ENCODE measurements at places on chromosomes 5 and 9.

DNA sequence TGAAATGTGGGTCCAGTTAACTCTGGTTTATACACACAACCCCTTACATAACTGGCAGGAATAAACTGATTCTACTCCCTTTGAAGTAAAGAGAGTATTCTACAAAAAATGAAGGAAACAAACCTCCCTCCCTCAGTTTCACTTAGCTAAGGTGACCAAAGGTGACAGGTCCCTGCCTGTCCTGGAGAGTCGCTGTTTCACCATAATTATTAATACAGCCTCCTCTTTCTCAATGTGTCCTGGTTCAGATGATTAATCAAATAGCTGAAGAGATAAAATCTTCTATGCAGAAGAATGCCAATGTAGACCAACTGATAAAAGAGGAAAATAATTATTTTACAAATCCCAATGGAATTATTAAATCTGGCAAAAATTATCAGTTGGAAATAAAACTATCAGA is 163.7 kb upstream of the GNA14 start:
- DNase-seq: no peak

- DNase-seq: no peak
Measured at GRCh38 chr9:90188656-90189055, 454.0 kb downstream of the DIRAS2 start.

- no peak for DNase-seq
Measured at GRCh38 chr5:179131321-179131835, 71.2 kb downstream of the ZNF354C start.

- no peak for DNase-seq
Measured at GRCh38 chr9:31314241-31314640, 1070.2 kb upstream of the ACO1 start.

GRCh38 chr9:1049641-1050040 is 516 bp upstream of the DMRT2 start:
- no peak for DNase-seq

DNA sequence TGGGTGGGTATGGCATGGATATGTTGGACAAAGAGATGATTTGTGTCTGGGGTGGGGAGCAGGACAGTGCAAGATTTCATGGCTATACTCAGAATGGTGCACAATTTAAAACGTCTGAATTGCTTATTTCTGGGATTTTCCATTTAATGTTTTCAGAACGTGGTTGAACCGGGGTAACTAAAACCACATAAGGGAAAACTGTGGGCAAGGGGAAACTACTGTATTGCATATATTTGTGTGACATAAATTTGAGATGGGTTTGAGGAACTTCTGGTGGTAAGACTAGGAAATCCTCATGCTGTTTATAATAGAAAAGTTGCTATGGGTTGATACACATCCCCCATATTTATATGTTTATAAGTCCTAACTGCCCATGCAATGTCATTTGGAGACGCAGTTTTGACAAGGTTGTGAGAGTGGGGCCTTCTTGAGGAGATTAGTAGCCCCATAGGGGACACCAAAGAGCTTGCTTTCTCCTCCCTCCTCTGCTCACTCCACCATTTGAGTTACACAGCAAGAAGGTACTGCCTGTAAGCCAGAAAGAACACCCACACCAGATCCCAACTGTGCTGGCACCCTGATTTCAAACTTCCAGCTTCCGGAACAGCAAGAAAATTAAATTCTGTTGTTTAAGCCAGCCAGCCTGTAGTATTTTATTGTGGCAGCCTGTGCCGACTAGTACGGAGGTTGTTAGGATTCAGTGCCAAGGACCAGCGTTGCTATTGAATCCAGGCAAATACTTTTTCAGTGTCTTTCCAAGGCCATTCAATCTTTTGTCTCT is 2118.9 kb downstream of the MAT2B start:
- DNase-seq: no peak

DNA sequence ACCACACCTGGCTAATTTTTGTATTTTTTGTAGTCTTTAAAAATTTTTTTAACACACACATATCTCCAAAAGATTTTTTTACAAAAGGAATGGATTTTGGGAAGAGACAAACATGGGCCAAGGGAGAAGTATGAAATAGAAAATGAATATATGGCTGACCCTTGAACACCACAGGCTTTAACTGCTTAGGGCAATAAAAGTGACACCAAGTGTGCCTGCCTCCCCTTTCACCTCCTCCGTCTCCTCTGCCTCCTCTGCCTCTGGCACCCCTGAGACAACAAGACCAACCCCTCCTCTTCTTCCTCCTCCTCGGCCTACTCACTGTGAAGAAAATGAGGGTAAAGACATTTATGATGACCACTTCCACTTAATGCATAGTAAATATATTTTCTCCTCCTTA is 483.9 kb downstream of the KDM4C start:
- DNase-seq: no peak

GRCh38 chr9:126614088-126614454 is 343 bp downstream of the LMX1B start:
- no peak for DNase-seq

DNA sequence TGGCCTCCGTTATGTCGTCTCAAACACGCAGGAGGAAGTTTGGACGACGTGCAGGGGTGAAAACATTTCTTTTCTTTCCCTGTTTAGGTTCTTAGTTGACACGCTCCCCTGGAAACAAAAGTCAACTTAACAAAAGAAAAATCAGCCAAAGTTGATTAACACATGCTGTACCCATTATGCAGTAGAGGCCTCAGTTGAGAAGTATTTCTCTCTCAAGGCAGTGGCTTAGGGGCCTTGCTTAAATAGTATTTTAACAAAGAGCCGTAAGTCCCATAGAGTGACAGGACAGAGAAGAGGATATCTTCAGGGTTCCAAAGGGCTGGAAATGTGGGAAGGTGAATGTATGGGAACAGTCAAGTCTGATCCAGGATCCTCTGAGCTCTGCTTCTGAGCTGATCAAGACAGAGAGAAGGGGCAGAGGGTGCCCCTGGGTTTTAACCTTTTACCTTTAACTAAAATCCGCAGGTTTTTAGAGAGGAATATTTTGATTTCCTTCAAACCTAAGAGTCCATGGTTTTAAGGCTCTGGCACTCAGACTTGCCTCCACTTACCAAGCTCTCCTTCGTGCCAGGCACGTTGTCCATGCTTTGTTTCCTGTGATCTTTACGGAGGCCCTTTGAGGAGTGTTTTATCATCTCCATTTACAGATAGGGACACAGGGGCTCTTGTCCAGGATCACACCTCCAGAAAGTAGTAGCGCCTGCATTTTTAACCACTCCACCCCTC is 629 bp upstream of the CD74 start:
- no peak for DNase-seq

- DNase-seq: peak; percentile 64
Measured at GRCh38 chr5:31993165-31993961, 180.8 kb downstream of the GOLPH3 start.

DNA sequence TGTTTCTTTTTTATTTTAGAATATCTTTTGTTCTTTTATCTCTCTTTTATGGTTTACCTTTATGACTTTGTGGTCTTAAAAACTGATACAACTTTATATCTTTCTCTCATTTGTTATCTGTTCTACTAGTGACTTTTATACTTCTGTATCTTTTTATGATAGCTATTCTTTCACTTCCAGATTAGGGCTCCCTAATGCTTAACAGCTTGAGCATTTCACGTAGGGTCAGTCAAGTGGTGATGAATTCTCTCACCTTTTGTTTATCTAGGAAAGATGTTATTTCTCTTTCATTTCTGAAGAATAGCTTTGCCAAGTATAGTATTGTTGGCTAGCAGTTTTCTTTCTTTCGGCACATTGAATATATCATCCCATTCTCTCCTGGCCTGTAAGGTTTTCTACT is 123.6 kb downstream of the NUDT12 start:
- DNase-seq: no peak

DNA sequence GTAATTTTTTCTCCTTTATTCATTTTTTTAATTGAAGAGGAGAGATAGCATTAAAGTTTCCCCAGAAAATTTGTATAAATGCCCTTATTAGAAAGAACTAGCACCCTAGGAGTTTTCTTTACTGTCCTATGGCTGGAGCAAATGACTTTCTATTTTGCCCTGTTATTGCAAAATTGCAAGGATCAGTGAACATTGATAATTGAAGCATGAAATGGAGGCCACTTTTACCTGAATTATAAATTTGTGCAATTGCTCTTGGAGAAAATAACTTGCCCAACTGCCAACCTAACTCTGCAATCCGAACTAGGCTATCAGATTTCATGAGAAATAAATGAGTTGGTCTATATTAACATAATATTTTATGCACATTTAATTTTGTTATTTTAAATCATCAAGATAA is 111.9 kb downstream of the MTRR start:
- no peak for DNase-seq

DNA sequence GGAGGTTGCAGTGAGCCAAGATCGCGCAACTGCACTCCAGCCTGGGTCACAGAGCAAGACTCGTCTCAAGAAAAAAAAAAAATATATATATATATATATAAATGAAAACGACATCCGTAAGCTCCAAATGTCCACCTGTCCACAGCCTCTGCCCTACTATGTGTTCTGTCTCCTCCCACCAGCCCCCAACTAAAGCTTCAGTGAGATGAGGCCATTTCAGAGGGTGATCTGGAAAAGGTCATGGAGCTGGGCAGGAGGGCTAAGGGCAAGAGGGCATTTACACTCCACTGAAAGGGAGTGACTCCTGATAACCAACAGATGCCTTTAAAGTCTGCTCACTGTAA is 2.4 kb downstream of the SPRY4 start:
- DNase-seq: no peak

Data from fibroblast of the aortic adventitia (primary cell).